ENCODE measurements at places on chromosomes 2 and 18.

GRCh38 chr2:134818321-134818720 is 20.1 kb upstream of the ACMSD start:
- DNase-seq: no peak

DNA sequence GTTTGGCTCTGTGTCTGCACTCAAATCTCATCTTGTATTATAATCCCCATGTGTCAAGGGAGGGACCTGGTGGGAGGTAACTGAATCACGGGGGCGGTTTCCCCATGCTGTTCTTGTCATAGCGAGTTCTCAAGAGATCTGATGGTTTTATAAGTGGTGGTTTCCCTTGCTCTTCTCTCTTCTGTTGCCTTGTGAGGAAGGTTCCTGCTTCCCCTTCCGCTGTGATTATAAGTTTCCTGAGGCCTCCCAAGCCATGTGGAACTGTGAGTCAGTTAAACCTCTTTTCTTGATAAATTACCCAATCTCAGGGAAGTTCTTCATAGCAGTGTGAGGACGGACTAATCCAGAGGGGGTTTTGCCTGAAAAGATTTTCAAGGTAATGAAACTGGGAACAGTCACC is 245.4 kb downstream of the GALR1 start:
- DNase-seq: no peak

DNA sequence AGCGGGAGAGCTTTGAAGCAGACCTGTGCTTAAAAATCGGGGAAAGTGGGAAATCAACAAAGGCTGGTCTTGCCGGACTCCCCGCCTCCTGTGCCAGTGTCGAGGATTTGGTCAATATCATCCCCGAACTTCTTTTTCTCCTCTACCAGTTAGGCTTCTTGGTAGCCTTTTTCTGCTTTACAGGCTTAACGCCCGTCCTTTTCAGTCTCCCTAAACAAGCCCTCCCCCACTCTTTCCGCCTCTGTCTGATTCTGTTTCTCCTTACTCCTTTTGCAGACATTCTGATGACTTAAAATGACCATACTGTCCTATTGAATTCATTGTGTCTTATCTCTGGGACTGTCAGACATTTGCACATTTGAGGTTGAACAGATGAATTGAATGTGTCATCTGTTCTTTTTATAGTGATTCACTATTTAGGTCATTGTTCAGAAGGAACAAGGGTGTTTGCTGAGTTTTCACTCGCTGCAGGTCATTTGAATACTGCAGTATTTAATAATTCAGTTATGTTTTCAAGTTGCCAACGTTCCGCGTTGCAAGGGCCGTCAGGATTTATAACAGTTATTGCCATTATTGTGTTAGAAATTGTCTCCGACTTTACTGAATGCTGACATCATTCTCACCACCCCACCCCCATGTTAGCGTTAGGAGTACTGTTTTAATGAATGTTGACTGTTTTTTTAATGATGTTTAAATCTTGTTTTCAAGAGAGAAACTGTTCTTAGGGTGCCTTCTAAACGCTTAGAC is 1.1 kb downstream of the ITGAV start:
- DNase-seq: peak; percentile 11

DNA sequence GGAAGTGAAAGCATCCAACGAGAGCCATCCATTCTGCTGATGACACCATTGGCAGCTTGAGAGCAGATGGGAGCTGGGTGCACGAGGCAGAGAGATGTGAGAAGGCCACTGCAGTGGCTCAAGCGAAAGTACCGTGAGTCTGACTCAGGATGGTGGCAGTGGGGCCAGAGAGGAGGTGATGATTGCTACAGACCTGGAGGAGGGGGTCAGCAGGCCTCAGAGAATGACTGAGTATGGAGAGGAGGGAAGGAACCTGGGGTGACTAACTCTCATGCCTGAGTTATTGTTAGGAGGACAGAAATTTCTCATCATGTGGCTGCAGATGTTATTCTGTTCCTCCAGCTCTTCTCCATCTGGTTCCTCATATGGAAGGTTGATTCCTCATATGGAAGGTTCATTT is 8.8 kb upstream of the ZBTB7C start:
- DNase-seq: no peak

DNA sequence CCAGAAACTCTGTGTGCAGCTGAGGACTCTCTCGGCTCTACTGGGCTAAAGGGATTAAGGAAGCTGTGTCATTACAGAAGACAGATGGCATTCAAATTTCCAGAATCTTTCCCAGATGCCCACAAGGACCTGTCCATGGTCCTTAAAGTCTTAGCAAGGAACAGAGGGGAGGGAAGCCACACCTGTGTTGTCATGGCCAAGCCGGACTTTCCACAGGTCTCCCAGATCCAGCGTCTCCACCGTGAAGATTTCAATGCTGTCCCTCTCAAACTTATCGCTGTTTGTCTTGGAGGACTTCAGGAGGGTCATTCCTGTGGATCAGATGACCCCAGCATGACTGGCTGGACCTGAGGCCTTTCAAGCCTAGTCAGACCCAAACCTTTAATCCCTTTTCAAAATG is 114.5 kb downstream of the LOXHD1 start:
- DNase-seq: no peak

DNA sequence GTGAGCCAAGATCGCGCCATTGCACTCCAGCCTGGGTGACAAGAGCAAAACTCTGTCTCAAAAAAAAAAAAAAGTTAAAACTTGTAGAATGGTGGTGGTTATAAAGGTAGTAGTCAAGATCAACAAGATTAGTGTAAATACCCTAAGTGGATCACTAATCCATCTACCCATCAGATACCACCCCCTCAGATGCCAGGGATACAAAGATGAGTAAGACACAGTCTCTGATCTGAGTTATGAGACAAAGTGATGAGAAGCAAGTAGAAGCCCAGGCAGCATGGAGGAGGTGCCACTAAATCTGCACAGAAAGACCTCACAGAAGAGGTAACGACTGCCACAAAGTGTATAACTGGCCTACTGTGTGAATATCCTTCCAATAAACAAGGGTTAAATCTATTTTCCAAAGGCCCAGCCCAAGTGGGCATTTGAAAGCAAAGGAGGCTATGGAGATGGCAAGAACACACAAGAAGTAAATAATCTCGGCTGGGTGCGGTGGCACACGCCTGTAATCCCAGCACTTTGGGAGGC is 20.2 kb downstream of the NFE2L2 start:
- no peak for DNase-seq

DNA sequence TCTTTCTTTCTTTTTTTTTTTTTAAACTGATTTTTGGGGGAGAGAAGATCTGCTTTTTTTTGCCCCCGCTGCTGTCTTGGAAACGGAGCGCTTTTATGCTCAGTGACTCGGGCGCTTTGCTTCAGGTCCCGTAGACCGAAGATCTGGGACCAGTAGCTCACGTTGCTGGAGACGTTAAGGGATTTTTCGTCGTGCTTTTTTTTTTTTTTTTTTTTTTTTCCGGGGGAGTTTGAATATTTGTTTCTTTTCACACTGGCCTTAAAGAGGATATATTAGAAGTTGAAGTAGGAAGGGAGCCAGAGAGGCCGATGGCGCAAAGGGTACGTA is 587 bp downstream of the MEIS1 start:
- DNase-seq: no peak

DNA sequence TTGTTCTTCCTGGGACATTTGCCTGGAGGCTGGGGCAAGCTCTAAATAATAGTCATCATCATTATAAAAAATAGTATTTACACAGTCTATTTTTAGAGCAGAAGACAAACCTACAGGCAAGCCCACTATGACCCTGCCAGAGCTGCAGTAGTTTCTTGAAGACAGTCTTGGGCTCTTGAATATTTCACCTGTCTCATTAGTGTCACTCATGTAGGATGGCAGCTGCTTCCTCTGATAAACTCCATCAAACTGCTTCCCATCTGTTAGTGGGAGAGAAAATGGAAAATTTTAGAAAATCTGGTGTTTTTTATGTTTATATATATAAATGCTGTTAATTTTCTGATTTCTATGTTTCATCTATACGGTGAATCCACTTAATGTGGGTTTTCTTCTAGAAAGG is 8.5 kb upstream of the CYRIA start:
- DNase-seq: no peak

All from COR-L47 (cell line).